Hair follicular keratinocyte (primary cell): ENCODE measurements at places on chromosomes 3 and 15. TPM values are rescaled to one million over a fixed set of nuclear protein-coding genes. Genes with fewer than 3 reads are reported as not detected.

VIPR1 gene
- 1.5 and 3.7 TPM in 2 replicates for total RNA-seq

TMEM212 gene
- not detected in 2 replicates for total RNA-seq

TMEM42 gene
- total RNA-seq = 28.5 and 34.2 TPM in 2 replicates

DLL4 gene
- total RNA-seq = 0.08 TPM in 1 of 2 replicates, not detected in the other

PLIN1 gene
- 0.08 and 0.42 TPM in 2 replicates for total RNA-seq

FSIP1 gene
- 0.76 and 2.0 TPM in 2 replicates for total RNA-seq

ALPK3 gene
- 0.08 TPM in 1 of 2 replicates, not detected in the other for total RNA-seq

SLC27A2 gene
- not detected in 2 replicates for total RNA-seq

DNAJA4 gene
- 2.2 and 3.2 TPM in 2 replicates for total RNA-seq

ANXA2 gene
- total RNA-seq = 5,223 and 9,537 TPM in 2 replicates

CADM2 gene
- not detected in 2 replicates for total RNA-seq

DNAH12 gene
- not detected in 2 replicates for total RNA-seq

GATM gene
- total RNA-seq = 0.61 TPM in 1 of 2 replicates, not detected in the other

MESP1 gene
- 0.78 and 0.84 TPM in 2 replicates for total RNA-seq

PPP1R14D gene
- not detected in 2 replicates for total RNA-seq
